Breast epithelium (tissue), 4 donors: ENCODE measurements at places on chromosomes 7 and 10.

- no peak for DNase-seq
Measured at GRCh38 chr7:80675090-80675489, 36.6 kb downstream of the CD36 start.

- DNase-seq: no peak
Measured at GRCh38 chr7:101669307-101669706, 40.2 kb upstream of the MYL10 start.

DNA sequence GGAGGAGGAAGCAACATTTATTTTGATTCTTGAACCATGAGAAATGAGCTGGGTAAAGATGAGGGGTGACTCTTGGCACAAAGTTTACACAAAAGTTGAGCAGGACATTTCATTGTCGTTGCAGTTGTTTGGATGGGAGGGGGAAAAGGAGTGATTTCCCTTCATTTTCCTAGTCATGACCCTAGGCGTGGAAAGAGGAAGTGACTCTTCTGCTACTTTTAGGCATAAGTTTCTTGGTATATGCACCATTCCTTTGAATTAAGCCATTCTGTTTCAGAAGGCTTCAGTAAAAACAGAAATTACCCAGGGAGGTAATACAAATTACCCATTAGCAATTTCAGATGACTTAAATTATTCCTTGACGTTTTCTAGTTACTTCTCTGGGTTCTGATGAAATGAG, 113.9 kb upstream of the FAM171A1 start:
- DNase-seq: no peak

DNA sequence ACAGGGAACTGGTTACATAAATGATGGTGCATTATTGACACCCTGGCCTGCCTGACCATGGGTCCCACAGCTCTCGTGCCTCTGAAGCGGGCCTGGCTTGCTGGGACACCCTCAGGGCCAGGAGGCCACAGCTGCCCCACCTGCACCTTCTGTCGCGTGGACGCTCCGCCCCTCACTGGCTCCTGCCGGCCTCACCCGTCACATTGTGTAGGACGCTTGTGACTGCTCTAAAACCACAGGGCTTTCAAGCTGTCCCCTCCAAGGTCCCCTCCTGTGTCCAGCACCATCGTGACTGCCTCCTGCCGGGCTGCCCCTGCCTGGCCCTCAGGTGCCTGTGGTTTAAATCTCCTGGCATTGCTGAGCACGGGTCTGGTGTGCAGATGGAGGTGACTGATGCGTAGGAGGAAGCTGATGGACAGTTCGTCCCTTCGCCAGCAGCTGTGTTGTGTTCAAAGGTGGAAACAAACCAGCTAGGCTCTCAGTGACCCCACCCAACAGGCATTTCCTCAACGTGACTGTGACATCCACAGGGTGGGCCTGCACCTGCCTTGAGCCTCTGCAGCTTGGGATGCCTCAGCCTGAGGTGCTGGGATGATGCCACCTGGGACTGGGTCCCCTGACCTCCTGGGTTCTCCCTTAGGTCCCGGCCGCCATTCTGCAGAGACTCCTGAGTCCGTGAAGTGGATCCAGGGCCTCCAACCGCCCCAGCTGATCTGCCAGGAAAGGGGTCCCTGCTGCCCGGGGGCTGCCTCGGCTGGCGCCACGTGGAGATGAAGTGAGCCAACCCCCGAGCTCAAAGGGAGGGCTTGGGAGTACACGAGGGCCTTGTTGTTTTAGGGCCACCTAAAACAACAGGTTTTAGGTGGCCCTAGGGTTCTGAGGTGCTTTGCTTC, 148.5 kb downstream of the WDR37 start:
- no peak for DNase-seq

DNA sequence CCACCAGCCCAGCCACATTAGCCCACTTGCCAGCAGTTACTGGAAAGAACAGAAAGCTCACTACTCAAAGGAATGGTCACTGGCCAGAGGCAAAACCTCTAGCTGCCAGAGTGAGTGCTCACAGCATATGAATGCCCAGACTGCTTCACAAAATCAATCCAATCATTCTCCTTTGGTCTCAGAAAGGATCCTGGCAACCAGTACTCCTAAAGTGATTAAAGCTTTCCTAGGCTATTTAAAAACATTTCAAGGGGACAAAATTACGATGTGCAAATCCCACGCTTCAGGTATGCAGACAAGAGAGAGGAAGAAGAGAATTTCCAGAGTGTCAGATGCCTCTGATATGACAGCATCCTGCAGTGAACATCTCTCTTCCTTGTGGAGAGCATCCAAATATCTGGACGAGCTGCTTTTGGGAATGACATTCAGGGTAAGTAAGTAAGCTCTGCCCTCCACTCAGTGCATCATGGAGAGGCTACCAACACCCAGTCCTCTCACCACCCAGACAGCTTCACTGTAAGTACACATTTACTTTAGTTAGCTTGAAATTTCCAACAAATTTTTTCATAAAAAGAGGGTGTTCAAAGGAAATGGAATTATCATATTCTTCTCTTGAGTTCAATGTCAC, 25.1 kb downstream of the ICA1 start:
- DNase-seq: no peak

DNA sequence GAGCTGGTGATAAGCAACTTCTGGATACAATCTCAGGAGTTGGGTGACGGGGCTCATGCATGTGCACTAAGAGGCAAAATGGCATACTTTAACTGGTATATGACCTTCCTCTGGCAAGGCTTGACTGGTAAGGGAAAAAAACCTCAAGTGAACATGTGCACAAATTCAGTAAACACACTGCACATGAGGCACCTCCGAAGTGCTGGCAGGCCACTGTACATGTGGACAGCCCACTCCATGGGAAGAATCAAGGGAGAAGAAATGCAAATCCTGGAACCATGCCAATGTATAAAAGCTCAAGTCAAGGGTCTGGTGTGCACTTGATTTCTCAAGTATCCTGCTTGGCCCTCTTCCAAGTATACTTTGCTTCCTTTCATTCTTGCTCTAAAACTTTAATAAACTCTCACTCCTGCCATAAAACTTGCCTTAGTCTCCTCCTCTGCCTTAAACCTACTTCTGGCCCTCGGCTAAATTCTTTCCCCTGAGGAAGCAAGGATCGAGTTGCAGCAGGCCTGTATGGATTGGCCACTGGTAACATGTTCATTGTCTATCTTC, 167.2 kb downstream of the RAMP3 start:
- DNase-seq: no peak
